ENCODE measurements at places on chromosomes 4 and X.

GRCh38 chr4:188002751-188003150 lies 7.2 kb downstream of the ZFP42 start:
- DNase-seq, result no peak

DNA sequence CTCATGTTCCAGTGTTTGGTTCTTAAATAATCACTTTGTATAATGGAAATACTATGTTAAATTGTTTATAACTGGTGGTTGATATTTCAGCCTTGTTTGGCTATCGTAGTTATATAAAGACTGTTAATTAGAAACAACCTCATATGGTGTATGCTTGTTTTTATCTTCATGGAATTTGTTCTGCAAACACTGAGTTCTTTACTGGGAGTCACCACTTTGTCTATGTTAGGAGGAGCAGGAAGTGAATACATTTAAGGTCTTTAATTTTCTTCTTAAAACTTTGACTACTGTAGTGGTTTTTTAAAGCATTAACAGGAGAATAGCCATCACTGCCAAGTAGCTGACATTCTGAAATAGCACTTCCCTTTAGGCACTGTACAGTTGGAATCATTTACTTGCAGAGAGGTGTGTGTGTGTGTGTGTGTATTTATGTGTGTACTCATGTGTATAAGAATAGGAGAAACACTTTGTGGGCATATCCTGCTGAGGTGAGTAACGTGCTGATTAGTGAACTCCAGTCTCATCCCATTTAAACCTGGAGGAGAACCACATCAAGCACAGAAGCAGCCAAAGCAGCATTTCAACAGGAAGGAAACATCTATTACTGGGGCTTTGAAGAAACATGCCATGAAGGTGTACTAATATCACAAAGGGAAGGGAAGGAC lies 37.8 kb downstream of the TET2 start:
- no peak for DNase-seq

DNA sequence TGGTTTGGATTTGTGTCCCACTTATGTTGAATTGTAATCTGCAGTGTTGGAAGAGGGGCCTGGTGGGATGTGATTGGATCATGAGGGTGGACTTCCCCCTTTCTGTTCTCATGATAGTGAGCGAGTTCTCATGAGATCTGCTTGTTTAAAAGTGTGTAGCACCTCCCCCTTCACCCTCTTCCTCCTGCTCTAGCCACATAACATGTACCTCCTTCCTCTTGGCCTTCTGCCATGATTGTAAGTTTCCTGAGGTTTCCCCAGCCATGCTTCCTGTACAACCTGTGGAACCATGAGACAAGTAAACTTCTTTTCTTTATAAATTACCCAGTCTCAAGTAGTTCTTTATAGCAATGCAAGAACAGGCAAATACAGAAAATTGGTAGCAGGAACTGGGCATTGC lies 138.7 kb downstream of the INPP4B start:
- DNase-seq, result no peak

- peak; percentile 72 for DNase-seq
Observed at GRCh38 chr4:10457255-10457801, at the start of gene ZNF518B. ZNF518B (minus strand) TSS chr4:10457426; CDS start chr4:10446328, 11,098 bp downstream.

DNA sequence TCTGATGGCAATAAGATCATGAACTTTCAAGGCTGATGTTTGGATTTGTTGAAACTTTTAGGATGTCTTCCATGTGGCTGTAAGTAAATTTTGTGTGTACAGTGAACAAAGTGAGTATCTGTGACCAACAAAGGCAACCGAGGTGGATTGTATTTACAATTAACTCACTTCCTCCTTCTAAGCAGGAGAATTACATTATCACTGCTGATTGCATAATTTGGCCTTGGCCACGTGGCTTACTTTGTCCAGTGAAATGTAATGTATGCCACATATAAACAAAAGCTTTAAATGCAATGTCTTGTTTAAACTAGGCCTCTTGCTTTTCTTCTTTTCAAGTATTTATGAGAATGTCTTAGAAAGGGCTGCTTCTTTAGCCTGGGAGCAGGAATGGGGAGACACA lies 66.3 kb upstream of the MAD2L1 start:
- DNase-seq, result no peak

GRCh38 chr4:146278986-146279385 lies 64.6 kb downstream of the REELD1 start:
- no peak for DNase-seq

DNA sequence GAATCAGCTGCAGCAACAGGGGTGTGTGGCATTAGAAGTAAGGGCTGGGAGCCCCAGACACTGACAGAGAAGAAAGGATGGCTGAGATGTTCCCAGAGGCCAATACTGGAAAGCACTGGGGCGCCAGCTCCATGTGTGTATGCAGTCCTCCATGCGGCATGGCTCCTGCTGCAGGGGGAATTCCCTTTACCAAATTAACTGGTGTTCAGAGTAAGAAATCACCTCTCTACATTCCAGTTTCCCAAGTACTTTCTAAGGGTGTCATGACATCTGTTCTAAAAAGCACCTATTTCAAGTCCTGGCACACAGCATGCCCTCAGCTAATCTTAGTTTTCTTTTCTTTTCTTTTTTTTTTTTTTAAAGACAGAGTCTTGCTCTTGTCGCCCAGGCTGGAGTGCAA lies 98.0 kb downstream of the MAML3 start:
- DNase-seq, result no peak

GRCh38 chrX:78650906-78651437 lies 8.2 kb downstream of the RTL3 start:
- DNase-seq, result no peak

DNA sequence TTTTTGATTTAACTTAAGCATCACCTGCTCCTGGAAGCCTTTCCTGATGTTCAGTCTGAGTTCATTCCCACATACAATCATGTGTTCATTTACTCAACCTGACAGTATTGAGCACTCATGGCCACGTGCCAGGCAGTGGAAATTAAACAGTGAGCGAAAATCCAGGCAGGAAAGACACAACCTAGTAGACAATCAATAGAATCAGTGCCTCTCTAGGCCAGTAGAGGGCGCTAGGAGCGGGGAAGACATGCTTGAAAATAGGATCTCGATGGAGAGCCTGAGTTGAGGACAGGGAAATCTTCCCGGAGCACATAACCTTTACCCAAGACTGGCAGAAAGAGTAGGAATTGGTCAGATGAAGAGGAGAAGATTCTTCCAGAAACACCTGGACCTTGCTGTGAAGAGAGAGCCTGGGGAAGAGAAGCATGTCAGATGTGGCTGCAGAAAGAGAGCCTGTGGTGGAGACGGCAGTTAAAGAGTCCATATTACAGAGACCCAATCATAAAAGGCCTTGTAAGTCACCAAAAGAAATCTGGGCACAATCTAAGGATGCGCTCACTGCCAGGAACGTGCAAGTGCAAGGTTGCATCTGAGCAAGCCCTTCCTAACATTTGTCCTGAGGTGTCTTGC lies 103.5 kb downstream of the LDB2 start:
- DNase-seq, result peak; percentile 67

DNA sequence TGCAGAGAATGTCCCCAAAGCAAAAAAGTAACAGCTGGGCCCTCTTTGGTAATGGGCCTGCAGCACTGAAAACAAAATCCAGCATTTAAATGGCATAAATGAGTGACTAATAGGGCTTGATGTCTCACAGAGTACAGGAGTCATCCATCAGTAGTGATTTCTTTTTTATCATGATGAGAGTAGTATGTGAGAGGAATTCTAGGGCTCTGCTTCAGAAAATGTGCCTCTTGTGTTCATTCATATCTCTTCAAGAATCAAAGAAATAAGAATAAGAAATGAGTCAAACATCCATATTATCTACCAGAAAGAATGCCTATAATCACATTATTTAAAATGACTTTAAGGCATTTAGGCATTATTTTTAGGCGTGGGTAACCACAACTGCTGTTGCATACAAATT lies 792.9 kb upstream of the HTR2C start:
- DNase-seq, result no peak

GRCh38 chrX:45771560-45772340 lies 571.1 kb upstream of the DIPK2B start:
- DNase-seq, result no peak

DNA sequence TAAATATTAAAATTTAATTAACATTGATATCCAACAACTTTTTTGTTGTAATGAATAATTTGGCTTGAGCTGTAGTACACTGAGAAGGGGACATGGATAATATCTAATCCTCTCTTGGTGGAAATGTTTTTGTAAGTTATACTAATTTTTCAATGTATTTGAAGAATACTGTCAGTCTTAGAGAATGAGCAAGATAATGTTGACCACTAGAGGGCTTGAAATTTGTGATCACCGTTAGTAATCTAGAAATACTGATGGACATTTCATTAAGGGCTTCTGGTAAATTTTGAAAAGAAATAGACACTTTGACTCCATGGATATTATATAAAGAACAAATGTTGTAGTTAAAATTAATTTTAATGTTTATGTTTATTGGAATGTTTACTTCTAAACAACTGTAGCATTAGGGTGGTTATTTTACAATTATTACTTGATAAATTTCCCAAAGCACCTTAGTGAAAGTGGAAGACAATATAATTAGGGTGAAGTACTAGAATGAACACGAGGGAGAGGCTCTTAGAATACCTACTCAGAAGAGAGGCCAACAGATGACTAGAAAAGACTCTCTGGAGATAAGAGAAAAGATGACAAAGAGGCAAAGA lies 20.0 kb upstream of the CAMK2D start:
- DNase-seq, result no peak

DNA sequence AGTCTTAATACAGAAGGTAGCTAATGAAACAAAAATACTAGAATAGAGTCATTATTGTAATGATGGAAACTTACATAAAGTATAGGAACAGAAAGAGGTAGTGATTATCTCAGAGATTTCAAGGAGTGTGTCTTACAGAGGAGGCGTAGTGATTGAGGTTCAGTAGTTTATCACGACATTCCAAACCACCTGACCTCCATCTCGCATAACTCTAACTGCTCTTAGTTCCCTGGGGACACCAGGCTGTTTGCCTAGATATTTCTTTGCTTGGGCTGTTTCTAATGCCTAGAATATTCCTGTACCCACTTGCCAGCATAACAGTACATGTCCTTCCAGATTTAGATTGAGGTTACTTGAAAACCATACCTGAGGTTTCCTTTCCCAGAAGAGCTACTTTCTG lies 29.1 kb downstream of the STAG2 start:
- no peak for DNase-seq

GRCh38 chrX:10773318-10773717 lies 152.9 kb upstream of the MID1 start:
- no peak for DNase-seq

- DNase-seq, result no peak
Observed at GRCh38 chr4:111847296-111848008, 297.8 kb upstream of the FAM241A start.

DNA sequence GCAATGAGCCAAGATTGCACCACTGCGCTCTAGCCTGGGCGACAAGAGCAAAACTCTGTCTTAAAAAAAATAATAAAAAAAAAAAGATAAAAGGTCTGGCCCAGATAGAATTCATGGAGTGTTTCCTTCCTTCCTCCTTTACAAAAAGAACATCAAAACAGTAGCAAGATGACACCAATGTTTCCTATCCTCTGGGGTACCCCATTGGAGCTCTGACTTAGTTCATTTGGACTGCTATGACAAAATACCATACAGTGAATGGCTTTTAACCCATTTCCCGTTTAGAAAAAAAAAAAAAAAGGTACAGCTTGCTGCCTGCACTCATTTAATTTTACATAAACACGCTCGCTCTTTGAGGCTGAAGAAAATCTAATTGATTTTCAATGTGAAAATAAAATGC lies 89.9 kb upstream of the PRKX start:
- DNase-seq, result no peak

All from nephron progenitor cell (in vitro differentiated cells).